ENCODE measurements at places on chromosomes 11 and 22.

- peak; percentile 93 for DNase-seq
Measured at GRCh38 chr22:37196539-37197450, 8.7 kb upstream of the C1QTNF6 start.

- DNase-seq = no peak
Measured at GRCh38 chr11:119081682-119082260, 2.9 kb upstream of the HMBS start.

DNA sequence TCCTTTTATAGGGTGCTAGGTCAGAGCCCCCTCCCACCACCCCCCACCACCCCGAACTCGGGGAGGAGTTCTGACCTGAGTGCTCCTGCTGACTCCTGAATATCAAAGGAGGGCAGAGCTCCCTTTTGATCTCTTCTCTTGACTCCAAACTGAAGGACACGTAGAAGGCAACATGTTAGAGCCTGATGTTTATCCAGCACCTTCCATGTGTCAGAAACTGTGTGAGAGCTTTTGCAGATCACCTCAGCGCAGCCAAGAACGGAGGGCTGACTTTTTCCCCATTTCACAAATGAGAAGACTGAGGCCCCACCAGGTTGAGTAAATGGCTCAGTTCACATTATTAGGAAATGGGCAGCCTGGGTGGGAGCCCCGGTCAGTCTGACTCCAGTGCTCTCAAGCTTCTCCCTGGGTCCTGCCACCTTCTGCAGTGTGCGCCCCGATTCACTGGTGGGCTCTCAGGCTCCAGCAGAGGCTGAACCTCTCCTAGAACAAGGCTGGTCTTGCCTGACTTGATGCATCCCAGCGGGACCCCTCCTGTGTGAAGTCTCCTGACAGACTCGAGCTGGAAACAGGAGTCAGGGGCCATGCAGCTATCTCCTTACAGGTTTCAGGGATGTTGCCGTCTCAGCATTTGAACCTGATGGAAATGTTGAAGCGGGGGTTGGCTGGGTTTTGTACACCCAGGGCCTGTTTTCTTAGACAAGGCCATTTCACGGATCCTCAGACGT is 98.5 kb downstream of the TSPAN18 start:
- DNase-seq = no peak

GRCh38 chr11:132060567-132060966 is 690.2 kb downstream of the NTM start:
- DNase-seq = no peak

GRCh38 chr22:43969989-43970755 is 14.9 kb downstream of the SAMM50 start:
- no peak for DNase-seq

- no peak for DNase-seq
Measured at GRCh38 chr11:129813231-129813791, 2.3 kb upstream of the TMEM45B start.

DNA sequence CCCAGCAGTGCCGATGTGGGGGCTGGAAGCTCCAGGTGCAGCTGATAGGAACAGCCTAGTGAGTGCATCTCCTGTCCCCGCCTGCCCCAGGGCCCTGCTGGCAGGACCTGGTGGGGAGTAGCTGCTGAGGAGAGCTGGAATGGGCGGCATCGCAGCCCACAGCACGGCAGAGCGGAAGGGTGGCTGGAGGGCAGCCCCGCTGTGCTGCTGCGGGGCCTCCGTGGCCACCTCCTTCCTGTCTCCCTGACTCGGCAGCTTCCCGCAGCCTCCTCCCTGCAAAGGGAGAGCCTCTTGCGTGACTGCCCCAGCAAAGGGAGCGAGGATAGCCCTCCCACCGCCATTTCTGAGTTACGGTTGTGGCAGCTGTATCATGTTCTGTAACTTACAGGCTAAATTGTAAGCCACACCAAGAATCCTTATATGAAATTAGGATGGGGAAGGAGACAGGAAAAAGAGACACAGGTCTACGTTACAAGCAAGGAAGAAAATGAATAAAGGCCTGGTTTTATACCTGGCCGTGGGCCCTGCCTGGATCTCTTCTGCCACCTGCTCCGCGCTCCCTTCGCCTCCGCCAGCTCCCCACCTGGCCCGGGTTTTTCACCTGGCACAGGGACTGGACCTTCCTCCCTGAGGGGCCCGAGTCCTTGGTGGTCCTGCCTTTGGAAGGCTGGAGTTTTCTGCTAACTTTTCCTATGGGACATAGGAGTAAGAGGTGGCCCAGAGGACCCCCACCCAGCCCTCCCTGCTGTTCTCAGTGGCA is 10.0 kb downstream of the TPCN2 start:
- no peak for DNase-seq

DNA sequence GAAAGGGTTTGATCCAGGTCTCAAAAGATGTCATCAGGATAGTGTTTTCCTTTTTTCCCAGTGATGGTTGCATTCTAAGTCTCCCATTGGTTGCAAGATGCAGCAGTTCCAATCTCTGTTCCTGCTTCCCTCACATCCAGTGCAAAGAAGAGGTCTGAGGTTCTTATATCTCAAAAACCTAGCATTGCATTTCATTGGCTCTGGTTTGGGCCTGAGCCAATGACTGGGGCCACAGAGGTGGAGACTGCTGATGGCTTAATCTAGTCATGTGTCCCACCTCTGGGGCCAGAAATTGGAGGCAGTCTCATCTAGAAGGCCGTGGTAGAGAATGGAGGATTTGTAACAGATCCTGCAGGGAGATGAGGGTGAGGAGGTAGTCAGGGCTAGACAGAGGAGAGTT is 13.2 kb upstream of the MICAL2 start:
- no peak for DNase-seq

DNA sequence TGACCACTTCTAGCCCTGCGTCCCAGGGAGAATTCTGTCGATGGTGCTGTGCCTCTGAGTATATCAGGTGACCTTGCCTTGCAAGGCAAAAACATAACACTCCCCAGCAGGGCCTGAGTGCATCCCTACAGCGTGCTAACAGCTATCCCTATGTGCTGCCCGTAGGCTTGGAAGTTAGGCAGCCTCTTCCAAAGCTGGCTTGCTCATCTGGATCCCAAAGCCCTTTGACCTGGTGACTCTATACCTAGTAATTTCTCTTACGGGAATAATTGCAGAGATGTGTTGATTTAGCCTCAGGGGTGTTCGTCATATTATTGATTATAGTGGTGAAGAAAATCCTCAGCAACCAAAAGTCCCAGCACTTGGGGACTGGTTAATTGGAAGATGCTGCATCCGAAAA is 32.6 kb upstream of the CRYBB3 start:
- no peak for DNase-seq

GRCh38 chr11:125250318-125251213 is 86.0 kb downstream of the PKNOX2 start:
- DNase-seq = peak; percentile 86

DNA sequence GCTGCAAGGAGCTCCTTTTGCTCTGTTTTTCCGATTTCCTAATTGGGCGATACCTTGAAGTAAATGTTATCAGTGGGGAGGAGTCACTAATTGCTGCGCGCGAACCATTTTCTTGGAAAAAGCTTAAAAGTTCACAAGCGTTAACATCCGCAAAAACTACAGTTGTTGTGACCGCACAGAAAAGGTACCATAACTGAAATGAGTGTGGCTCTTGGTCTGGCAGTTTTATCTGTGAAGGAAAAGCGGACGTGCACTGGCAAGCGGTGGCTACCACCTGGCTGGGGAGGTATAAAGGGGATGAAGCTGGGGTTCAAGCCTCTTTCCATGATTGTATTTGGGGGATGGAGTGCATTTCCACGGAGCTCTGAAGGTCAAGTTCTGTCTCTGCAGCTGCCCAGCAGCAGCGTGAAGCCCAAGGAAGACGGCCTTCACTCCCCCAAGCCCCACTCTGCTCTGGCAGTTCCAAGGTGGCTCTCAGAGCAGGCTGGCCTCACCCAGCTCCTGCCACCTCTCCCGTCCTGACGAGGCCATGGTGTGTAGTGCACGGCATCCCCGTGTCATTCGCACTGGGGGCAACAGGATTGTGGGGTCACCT is 27.5 kb downstream of the MOV10L1 start:
- no peak for DNase-seq

DNA sequence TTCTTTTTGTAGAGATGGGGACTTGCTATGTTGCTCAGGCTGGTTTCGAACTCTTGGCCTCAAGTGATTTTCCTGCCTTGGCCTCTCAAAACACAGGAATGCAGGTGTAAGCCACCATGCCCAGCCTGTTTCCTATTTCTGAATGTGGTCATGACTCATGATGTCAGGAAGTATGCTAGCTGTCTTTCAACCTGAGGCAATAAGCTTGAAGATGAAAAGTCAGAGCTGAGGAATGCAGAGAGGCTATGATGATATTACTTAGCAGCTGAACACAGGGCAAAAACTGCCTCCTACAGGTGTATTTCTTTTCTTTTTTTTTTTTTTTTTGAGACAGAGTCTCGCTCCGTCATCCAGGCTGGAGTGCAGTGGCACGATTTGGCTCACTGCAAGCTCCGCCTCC is 9.0 kb upstream of the NUCB2 start:
- DNase-seq = no peak

GRCh38 chr11:67996622-67997474 is 7.0 kb downstream of the UNC93B1 start:
- DNase-seq = no peak

DNA sequence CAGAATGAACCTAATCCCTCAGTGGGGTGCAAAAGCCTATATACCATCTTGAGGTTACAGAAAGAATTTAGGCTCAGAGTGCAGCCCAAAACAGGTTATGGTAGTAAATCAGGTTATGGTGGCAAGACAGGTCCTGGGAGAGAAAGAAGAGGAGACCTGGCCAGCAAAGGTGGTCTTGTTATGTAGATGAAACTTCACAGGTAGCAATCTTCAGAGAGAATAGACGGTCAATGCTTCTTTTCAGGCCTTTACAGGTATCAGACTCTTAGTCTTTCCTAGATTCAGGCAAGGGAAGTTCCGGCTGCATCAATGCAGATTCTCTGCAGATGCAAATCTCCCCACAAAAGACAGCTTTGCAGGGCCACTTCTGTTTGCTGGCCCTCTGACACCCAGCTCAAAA is 45.8 kb upstream of the SORL1 start:
- no peak for DNase-seq
